ENCODE measurements at places on chromosomes 5 and 9.

DNA sequence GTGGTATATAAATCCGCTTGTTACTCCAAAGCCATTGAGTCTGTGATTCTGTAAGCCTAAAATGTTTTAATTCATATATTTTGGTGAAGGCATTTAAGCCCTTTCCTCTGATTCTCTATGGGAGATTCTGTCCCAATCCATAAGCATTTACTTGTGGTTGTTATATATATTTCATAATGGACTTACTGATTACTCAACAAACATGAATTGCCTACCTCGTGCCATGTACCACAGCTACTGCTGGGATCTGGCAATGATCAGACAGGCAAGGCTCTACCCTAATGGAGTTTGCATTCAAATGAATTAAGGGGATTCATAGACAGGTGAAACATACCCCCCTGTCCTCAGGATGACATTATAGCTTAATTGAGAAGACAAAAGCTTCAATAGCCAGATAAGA lies 54.5 kb downstream of the C9orf152 start:
- DNase-seq: no peak

GRCh38 chr5:74766849-74767578 lies at the start of the genes GFM2 and NSA2:
TSS of gene GFM2 (minus strand) at chr5:74767117. CDS start at chr5:74763742, 3,375 bp downstream.
TSS of gene NSA2 (plus strand) at chr5:74767249. CDS start at chr5:74767361, 112 bp downstream.
- DNase-seq: peak; percentile 96

- DNase-seq: no peak
These were observed 192.5 kb upstream of the DAPK1 start for GRCh38 chr9:87305151-87305550.

DNA sequence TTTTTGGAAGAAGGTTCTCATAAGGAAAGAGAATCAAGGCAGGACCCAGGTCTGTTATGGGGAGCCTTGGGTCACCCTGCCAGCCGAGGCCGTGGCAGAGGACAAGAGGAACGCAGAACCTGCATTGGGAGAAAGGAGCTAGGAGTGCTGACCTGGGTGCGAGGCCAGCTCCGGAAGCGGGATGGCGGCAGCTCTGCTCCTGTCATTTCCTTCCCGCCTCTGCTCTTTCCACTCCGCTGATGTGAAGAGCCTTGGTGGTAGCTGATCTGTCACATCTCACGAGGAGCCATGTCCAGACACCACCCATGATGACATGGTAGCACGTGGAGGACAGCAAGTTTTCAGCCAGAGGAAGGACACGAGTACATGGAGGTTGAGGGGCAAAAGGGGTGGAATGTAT lies 109.5 kb upstream of the COL5A1 start:
- DNase-seq: no peak

- DNase-seq: no peak
These were observed 132.2 kb downstream of the DPYSL3 start for GRCh38 chr5:147377682-147378081.

DNA sequence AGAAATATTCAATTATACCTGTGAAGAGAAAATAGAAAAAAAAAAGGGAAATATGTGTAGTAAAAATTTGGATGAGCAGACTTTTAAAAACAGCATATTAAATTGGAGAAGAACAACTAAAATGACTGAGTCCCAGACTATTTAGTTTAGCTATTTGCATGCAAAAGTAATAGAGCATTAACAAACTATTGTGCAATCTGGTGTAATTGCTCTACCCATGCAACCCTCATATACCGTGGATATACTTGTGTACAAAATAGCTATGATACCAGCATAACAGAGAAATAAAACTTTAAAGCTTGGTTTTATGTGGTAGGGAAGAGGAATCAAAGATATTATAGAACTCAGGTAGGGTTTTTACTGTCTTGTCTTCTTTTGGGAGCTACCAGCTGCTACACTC lies 78.7 kb upstream of the PRDM9 start:
- no peak for DNase-seq

DNA sequence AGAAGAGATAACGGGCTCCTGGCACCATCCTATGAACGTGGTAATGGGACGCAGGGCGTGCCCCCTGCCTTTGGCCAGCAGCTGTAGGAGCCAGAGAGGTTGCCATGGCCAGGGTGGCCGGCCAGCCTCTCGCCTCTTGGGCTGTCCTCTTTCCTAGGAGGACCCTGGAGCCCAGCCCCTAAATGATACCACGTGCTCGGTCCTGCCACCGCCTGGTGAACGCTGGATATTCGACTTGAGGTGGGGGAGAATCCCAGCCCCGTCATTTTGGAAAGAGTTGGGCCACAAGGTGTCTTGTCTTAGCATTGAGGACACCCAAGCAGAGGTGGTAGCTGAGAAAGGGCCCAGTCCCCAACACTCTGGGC lies 391 bp upstream of the NRG2 start:
- DNase-seq: no peak

- DNase-seq: no peak
These were observed 1.3 kb upstream of the VDAC1 start for GRCh38 chr5:134006115-134006514.

- no peak for DNase-seq
These were observed 92.2 kb downstream of the ZNF462 start for GRCh38 chr9:106954974-106955850.

DNA sequence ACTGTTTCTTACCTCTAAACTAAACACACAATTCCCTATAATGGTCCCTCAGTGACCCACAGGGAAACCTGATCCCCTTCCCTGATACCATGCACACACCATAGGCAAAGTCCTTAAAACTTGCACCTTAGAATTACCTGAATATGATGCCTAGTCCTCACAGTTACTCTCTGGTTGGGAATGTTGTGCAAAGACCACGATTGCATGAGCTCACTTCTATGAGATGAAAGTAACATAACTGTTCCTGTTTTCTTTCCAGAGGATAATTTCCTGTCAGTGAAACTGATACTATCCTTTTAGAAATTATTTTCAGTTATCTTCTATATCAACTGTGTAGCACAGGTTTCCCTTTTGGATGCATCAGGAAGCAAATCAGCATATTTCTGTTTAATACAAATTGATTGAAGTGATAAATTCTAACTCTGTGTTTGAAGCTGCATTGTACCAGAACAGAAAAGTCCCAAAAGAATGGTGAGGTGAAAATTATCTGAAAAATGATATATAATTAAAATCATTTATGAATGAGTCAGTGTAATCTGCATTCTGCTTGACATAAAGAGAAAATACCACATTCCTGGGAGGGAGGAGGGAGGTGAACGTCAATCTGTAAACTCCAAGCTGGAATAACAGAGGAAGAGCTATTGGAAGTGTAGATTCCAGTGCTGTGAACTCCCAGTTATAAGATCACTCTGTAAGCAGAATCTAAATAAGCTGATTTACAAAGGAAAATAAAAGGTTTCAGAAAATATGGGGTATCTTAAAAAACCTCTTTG lies 51.2 kb upstream of the TNFAIP8 start:
- peak; percentile 60 for DNase-seq

GRCh38 chr5:158594595-158595242 lies 505.0 kb downstream of the EBF1 start:
- no peak for DNase-seq

DNA sequence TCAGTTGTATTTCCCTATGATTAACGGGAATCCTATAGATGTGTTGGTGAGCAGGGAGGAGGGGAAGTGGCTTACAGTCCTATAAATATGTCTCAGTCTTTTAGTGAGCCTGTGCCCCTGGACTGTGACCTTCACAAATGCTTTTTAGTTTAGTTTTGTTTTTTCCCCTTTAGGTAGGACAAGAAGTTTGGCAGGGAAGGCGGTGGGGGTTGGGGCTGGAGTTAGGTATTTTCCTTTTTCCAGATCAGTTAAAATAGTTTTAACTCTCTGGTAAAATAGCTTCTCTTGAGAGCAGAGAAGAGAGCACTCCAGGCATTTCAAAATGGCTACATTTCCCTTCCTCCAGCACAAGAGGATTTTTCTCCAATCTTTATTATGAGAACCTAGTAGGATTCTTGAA lies 272.1 kb downstream of the SPATA31D1 start:
- no peak for DNase-seq

DNA sequence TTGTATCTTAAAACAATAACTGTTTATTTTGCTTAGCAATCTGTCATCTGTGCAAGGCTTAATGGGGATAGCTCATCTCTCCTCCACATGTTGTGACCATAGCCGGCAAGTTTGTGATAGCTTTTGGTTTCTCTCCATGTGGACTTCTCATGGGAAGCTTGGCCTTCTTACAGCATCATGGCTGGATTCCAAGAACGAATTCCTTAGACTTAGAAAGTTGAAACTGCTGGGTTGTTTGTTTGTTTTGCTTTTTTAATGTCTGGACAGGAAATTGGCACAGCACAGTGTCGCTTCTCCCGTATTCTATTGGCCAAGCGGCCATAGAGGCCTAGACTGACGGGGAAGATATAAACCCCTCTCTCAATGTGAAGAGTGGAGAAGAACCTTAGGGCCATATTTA lies 61.0 kb upstream of the PRDM9 start:
- DNase-seq: no peak

GRCh38 chr5:55176176-55176818 lies 3.3 kb upstream of the CDC20B start:
- peak; percentile 45 for DNase-seq

GRCh38 chr9:76298521-76299144 lies 95.6 kb downstream of the RFK start:
- DNase-seq: no peak

- peak; percentile 77 for DNase-seq
These were observed 914 bp upstream of the CD72 start for GRCh38 chr9:35618854-35619799.

- DNase-seq: peak; percentile 96
These were observed 71.4 kb downstream of the RALGPS1 start for GRCh38 chr9:126985870-126986498.

GRCh38 chr5:14579731-14580397 lies 1.7 kb upstream of the OTULINL start:
- no peak for DNase-seq

DNA sequence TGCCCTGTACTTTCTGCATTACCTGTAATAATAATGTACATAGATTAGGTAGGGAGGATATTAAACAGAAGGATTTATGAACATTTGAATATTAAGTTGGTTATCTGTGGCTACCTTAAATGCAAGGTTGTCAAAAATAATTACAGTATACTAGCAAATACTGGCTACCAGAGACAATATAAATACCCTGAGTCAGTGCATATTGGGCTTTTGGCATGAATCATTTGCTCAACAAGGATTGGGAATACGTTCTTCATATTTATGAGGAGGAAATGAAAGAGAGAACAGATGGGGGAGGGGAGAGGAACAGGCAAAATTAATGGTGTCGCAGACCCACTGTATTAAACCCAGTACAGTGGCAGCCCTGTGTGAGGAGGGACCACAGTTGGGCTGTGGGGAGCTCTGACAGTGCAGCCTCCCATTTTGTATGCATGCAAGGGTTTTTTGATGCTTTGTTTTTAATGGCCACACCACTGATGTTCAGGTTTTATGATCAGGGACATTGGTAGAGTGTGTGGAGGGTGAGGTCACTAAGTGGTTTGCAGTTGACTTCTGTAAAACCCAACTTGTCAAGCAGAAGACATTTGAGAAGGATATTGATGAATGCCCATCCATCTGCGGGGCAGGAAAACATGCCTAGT lies 56.9 kb downstream of the MVB12B start:
- peak; percentile 52 for DNase-seq

GRCh38 chr9:137034709-137035506 lies 3.0 kb upstream of the FUT7 start:
- peak; percentile 89 for DNase-seq

GRCh38 chr5:172670005-172670402 lies 28.9 kb downstream of the NEURL1B start:
- no peak for DNase-seq

DNA sequence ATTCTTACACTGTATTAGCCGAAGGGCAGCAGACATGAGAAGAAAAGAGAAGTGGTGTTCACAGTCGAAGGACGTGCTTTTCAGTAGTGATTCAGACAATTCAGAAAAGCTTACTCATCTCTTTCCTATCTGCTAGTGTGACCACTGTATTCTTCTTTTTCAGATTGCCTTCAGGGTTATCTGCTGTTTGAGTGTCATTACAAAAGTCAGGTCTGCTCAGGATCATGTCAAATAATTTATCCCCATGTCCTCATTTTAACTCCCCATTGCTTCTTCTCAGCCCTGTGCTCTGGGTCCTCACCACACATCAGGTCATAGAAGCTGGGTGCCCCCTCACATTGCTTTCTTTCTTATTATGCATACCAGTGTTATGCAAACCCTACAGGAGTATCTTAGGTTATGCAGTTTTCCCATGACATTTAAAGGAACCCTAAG lies 394.0 kb downstream of the CETN3 start:
- peak; percentile 72 for DNase-seq

GRCh38 chr9:107404161-107404560 lies 85.4 kb downstream of the KLF4 start:
- no peak for DNase-seq

DNA sequence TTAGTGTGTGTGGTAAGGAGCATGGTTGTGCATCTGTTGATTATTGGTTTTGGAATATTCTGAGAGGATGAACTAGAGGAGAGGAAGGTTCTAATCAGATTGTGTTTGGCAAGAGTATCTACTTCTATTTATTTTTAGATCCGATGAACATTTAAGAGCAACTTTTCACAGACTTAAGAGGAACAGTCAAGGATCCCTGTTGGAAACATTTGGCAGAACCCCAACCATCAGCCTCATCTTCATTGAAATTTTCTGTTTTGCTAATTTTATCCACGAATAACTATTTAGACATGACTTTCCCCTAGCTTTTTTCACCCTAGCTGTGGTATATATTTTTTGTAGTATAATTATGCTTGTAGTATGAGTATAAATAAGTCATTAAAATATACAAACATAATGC lies 868.5 kb downstream of the MAT2B start:
- DNase-seq: no peak

GRCh38 chr9:134626069-134626423 lies 15.6 kb upstream of the COL5A1 start:
- no peak for DNase-seq

DNA sequence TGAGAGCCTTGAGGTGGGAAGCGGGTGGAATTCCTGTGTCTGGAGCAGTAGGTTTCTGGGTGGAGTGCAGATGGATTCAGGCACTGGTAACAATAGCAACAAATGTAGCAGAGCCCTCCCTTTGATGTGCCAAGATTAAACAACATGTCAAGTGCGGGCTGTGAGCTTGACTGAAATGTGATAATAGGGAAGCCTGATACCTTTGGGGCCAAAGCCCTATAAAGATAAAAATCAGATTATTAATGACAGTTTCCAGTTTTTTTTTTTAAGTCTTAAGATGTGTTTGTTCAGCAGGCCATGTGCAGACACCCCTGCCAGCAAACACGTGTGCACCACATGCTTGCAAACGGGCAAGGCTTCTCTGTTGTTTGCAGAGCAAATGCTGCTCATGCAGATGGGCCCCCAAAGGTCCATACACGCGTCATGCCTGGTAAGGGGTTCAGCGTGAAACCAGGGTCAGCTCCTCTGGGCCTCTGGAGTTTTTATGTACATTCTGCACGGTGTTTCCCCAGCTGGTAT lies 193.2 kb downstream of the GADD45G start:
- DNase-seq: no peak

GRCh38 chr5:136020383-136021015 lies 8.3 kb upstream of the TGFBI start:
- DNase-seq: peak; percentile 96

DNA sequence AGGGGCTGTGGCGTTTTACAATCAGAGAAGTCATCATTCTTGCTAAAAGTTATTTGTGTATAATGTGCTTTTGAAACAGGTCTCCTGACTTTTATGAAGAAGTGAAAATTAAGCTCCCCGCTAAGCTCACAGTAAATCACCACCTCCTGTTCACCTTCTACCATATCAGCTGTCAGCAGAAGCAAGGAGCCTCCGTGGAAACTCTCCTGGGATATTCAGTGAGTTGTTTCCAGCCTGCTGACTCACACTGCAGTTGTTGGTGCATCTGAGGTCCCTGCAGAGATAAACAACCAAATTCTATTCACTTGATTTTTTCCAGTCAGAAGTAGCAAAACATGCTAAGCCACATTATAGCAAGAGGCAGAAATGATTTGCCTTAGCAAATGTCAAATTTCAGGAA lies 156.7 kb downstream of the DOCK8 start:
- DNase-seq: no peak

All from suppressor macrophage treated with lipopolysaccharide for 4 hours (primary cell).